Activated T-cell treated with anti-CD3 and anti-CD28 coated beads, Interleukin-2, amount 50 U/mL, for 1 hour (primary cell): ENCODE measurements at places on chromosomes 1 and 21.
A peak's percentile ranks its signal among the peaks of the same experiment; 100 is the strongest.

DNA sequence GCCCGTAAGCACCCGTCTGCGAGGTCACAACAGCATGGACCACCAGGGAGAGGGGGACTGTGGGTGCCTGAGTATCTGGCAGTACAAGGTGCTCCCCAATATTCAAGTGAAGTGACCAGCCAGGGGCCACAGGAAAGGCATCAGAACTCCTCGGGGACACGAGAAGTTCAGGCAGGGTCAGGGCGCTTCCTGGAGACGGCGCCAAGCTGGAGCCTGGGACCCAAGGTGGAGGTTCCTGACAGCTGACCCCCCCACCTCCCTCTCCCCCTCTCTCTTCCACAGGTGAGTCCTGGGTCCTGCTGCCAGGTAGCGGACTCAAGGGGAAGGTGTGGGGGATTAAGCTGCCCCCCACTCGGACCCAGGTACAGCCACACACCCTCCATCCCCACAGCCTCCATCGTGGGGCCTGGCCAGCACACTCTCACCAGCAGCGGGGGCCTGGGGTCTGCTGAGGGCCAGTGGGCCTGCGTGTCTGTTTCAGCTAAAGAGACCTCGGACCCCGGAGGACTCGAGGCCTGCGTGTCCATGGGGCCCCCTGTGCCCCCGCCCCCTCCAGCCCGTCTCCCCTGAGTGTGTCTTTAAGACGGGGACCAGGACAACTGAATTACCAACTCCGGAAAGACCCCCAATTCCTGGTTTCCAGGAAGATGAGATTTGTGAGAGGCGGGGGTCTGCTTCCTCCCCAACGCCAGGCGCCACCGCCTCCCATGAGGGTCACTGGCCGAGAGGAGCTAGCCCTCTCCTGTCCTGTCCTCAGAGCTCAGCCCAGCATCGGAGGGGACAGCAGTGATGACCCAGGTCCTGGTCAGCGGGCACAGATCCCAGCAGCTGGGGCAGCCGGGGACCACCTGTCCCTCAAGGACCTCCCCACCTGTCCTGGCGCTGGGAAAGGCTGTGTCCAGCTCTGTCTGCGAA, 6.2 kb downstream of the TNFRSF18 start:
- peak; percentile 35 for DNase-seq

DNA sequence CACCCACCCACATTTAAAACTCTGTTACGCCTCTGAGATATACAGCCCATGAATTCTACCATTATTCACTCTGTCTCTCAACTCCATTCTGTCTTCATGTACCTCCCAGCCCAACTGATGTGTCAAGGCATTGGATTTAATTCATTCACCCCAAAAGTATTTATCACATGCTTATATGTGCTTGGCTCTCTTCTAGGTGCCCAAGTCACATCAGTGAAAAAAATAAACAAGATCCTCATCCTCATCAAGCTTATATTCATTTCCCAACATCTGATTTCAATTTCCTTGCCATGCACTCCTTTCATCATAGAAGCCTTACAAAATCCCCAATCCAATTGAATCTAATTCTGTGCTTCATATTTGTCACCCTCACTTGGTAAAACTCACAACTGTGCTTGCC, 967.6 kb downstream of the LTN1 start:
- DNase-seq: no peak

DNA sequence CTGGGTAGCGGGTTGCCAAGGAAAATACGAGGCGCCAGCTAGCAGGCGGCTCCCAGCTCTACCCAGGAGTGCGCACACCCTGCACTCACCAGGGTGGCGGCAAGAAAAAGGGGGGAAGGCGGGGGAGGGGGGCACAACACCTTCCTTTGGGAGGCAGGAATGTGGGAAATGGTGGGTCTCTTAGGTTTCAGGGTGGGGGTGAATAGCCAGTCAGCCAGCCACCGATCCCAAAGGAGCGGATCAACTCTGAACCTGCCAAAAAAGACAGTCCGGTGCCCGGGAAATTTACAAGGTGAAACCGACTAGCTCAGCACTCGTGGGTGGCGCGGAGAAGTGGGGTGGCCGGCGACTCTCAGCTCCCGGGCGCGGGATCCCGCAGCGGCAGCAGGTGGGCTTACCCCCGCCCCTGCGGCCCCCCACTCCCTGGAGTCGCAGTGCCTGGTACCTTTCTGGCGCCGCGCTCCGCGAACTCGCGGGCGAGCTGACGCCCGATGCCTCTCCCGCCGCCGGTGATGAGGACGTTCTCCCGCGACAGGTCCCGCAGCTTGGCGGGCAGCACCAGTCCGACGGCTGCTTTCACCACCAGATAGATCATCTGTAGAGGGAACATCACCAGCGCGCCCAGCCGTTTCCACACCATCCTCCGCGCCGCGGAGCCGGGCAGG, 1.2 kb downstream of the DHRS3 start:
- DNase-seq: peak; percentile 54

DNA sequence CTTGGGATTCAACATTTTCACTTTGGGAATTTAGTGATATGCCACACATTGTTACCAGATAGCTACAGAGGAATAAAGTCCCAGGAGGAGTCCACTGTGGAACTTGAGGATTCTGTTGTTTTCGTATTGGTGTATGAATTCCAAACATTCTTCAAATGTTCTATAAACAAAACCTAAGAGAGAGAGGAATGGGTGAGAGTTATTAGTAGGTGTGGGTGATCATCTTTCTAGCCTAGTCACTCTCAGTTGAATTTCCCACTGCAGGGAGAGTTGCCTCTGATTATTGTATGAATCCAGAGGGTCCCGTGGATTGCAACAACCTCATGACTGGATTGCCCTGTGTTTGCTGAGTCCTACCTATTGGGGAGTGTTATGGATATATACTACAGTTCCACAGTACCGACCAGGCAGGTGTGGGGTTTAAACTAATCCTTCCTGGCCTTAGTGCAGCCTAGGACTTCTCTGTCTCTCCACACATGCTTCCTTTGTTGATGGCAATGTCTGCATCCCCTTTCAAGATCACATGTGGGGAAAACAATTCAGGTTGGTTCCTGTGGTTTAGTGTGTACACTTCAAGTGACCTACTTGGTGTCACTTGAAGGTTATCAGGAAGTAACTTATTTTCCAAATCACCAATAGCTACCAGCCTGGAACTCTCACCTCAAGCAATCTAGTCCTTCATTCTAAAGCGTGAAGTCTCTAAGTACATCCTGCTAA, 91.8 kb downstream of the ADCY10 start:
- no peak for DNase-seq

DNA sequence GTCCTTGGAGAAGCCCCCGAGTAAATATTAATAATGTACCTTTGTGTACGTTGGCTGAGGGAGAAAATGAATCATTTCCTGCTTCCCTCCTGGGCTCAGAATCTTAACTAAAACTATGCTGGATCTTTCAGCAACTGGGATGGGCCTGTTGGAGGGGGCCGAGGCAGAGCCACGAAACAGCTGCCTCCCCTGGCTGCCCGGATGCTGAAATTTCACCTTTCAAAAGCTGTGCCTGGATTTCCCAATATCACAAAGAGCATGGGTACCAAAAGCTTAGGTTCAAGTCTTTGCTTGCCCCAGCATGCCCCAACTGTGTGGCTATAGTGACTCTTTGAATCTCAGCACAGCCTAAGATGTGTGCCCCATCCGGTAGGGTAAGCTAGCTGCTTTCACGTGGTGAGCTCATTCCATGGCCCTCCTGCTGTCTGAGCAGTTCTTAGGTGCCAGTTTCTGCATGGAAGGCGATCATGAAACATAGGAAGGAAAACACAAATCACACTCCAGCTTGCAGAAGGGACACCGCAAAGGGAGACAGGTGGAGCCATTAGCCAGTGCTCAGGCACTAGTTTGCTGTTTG, 473.5 kb downstream of the PTPRU start:
- no peak for DNase-seq

DNA sequence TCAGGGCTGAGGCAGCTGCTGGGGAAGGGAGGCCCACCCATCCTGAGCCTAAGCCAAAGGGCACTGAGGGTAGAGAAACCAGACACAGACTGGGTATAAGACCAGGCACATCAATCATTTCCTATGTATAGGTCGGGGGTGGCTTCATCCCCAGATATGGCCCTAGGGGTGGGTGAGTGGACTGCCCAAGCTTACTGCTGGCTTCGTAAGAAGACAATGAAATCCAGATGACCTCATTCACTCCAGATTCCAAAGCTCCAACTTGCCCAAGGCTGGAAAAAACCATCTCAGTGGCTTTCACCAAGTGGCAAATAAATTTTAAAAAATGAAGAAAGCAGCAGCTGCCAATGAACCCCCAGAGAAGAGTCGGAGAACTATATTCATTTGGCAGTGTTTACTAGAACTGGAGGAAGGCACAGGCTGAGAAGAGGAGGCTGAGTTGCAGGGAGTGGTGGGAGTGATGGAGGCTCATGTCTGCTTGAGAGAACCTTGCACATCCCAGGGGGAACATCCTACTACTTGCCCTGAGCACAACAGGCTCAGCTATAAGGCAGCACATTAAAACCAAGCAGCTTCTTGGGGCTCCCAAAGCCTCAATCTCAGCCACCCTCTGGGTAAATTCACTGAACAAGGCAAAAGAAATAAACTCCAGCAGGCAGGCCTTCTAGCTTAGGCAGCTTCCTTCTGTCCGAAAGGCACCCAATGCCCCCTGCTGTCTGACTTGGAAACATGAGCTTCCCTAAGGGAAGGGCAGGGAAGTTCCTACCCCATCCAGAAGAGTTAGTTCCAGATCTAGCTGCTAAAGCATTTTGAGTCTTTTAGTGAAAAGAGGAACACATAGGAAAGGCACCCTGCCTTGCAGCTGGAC, 14.1 kb downstream of the PEA15 start:
- DNase-seq: no peak

GRCh38 chr21:40768056-40768455, 78.9 kb downstream of the DSCAM start:
- no peak for DNase-seq

GRCh38 chr1:61818992-61819391, 76.7 kb downstream of the PATJ start:
- DNase-seq: no peak

GRCh38 chr1:197394831-197395608, 127.0 kb downstream of the CRB1 start:
- no peak for DNase-seq

GRCh38 chr1:181251713-181252075, 163.2 kb downstream of the IER5 start:
- DNase-seq: no peak

DNA sequence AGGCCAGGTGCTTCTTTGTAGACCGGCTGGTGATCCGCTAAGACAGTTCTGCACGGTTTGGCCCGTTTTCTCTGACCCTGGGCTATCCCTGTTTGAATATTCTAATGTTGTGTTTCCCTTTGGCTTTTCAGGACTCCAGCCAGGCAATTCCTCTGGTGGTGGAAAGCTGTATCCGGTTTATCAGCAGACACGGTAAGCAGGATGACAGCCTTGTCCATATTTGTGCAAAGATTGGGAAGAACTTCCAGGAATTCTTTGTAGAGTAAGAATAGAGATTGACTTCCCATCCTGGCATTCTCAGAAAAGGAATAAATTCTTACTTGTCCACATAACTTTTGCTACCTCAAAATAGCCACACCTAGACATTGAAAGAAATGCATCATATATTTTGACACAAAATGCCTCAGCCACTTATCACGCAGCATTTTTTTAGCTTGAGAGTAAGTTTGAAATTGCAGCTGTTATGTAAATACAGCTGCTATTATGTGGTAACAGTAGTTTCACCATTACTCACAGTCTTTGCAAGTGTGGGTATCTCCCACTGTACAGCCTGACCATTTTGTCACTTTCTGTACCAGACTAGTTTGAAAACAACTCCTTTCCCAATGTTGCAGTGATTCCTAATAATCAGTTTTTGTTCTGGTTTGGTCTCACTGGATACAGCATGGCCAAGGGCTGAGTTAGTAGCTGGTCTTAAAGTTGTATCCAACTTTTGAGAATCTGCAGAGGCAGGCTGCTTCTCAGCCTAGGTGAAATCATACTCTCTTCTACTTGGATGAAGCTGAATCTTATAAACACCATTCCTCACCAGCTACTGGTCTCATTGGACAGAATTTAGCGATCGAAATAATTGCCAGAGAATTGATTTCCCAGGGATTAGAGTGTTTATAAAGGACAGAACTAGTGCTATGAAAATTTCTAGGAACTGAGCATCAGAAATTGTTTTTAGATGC, 40.0 kb upstream of the IKBKE start:
- DNase-seq: no peak

DNA sequence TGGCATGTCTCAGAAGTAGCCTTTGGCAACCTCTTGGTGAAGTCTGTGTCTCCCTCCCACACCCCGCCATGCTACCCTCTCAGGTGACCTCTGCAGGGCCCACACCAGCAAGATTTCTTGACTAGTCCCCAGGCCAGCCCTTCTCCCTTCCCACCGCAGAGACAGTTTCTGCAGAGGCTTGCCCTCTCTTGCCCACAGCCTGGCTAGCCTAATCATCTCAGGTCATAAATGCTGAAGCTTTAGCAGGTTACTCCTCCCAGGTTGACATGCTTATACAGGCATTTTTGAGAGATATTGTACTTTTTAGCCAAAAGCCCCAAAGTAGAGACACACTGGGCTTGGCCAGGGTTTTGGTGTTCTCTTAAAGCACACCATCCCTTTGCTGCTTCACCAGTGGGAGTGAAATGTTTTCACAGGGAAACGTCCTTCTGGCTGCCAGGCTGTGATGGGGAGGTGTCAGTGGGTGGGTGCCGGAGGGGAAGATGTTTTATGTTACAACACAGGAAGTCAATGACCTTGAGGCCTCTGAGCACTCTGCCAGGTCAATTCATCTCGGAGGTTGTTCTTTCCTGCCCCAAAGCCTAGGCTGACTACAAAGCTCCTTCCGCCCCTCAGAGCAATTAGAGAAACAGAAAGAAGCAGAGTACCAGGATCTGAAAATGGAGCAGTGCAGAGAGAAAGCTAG, 58.5 kb downstream of the STYXL2 start:
- no peak for DNase-seq

DNA sequence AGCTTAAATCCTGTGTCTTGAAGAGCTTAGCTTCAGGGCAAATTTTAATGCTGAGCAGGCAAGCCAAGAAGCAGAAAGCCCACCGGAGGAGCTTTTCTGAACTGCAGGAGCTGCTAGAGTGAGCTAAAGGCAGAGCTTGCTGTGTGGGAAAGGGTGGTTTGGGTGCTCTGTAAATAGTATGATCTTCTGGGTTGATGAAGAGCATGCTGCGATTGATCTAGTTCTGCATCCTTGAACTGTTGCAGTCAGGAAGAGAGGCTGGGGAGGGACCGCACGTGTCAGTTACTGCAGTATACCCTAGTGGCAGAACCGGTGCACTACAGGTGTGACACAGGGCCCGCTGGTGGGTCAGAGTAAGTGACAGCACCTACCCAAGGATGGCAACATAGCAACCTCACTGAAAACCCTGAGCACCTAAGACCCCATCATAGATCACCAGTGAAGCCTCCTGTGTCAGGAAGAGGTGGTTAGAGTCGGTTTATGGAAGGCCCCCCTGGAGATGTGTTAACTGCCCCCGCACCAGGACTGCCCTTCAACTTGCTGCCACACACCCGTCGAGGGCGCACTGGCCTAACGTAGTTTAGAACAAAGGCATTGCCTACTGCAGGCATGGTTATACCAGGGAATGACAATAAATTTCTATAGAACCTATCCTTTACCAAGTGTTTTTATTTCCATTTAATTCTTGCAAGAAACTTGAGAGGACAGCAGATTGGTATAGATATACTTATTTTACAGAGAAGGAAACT, 146.0 kb upstream of the KIAA0040 start:
- DNase-seq: peak; percentile 61

- no peak for DNase-seq
These were observed 73.7 kb downstream of the CAPZB start for GRCh38 chr1:19411612-19412011.
